Endodermal cell (in vitro differentiated cells): ENCODE measurements at places on chromosomes 5 and 9. TPM values are rescaled to one million over a fixed set of nuclear protein-coding genes. Genes with fewer than 3 reads are reported as not detected.

GRCh38 chr5:42349163-42349562 lies 74.1 kb upstream of the GHR start:
- no peak for DNase-seq

DNA sequence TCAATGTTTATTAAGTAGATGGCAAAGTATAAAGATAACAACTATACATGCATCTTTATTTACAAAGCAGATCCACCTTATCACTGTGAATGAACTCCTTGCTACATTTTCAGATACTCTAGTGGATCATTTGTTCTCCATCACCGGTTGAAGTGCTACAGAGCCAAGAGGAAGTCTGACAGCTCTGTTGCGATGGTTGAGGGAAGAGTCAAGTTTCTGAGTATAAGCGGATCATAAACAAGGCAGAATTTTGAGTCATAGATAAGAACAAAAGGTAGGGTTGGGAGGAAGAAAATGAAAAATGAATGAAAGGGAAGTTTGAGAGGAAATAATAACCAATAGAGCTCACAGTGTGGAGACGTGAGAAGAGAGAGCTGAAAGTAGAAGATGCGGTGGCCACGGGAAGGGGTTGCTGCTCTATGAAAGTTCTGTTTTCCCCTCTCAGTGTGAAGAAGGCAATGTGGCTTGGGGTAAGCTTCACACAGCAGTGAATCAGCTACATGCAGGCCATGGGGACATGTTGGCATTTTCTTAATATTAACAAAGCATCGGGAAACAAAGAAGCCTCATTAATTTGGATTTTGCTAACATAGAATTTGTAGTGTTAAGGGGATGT lies 30.8 kb upstream of the KCNN2 start:
- DNase-seq = no peak

ANGPTL2 gene
- total RNA-seq = 9.8 to 14.9 TPM (median 14.8 TPM) in 3 replicates

DNA sequence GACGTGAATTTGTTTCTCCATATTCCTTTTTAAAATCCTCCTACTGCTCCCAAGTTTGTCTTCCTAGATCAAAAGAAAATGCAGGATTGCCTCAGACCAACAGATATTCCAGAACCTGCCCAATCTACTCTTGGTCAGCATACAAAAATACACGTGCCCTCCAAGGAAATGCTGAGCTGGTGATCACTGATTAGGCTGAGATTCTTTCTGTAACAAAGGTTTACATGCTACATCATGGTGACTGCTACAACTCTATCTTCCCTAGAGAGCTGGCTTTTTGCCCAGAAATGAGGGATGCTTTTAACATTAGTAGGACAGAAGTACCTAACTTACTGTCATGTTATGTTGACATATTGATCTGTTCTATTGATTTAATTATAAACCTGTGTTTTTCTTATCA lies 35.5 kb downstream of the OR2Y1 start:
- DNase-seq = no peak

DNA sequence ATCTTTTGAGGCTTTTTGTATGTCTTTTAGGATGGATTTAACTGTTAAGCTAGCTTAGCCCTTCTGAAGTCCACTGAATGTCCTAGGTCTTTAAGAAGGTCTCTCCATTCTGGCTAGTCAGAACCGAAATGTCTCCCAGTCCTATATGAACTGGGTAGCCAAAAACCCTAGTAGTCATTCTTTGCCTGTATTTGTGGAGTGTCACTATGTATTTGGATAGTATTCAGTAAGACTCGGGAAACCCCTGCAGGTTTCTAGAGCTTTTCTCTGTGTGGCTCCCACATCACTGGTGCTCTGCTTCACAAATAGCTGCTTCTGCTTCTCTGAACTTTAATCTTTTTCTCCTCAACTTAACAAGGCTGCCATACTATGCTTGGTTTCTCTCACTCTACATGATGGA lies 68.0 kb downstream of the RIC1 start:
- DNase-seq = no peak

- DNase-seq = peak; percentile 72
Measured at GRCh38 chr5:119743927-119744326, 114.6 kb downstream of the FAM170A start.

GRCh38 chr9:69460012-69460411 lies 135.0 kb downstream of the ENTREP1 start:
- no peak for DNase-seq

DNA sequence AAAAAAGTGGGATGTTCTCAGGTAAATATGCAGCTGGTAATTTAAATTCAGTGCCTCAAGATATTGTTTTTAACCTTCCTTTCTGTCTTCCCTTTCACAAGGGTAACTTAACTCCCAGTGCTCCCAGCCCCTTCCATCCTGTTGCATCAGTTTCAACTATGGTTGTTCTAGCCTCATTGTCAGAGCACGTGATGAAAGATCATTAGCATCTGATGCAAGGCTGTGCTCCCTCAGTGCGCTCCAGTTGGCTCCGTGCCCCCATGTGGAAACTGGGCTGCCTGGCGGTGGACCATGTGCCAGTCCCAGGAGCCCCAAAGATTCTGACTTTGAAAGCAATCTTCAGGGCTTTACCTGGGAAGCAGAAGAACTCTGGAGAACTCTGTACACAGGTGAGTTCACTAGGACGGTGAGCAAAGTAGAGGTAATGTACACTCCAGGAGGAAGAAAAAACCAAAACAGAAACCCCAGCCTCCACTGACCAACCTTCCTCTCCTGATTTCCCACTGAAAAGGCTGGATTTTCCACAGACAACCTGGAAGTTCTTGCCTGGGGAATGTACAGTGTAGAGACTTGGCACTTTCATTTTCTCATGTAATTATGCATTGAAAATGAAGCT lies 96.9 kb downstream of the SLC1A3 start:
- DNase-seq = no peak

DNA sequence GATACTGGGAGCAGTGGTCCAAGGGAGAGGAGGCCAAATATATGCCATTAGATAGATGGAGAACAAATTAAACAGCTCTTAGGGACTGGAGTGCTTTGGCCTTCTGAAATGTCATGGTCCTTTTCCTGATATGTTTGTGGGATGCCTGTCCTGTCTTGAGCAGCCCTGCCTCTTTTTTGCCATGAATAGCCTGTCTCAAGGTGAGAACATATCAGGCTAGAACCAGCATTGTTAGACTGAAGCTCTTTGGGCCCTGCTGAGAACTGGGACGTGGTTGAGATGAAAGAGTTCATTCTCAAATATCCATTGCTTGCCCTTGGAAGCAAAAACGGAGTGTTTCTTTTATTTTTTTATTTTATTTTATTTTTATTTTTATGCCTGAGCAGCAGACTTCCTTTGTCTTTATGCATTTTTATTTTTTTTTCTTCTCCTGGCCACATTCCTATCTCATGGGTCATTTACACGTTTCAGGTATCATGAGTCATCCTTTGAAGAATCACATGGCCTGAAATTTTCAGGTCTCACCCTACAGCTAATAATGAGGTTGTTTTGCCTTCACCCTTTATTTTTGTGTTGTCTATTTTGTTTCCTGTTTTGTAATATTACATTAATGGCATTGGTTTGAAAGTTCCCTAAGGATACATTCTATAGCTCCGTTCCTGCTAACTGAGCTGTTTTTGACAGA lies 371.4 kb downstream of the PSAT1 start:
- peak; percentile 64 for DNase-seq

DNA sequence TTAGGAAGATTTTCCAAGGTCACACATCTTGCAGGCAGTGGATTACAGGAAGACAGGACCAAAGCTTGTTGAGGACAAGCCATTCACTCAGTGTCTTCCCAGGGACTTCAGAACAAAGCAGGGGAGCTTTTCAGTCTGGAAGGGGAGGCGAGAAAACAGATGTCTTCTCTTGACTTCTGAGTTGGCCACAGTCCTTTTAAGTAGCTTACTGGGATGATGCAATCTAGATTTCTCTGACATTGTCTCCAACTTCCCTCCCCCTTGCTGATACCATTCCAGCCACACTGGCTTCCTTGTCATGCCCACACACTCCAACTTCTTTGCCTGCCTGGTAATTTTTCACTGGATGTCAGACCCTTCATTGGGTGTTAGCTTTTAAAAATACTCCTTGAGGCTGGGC lies 174.2 kb upstream of the TBC1D2 start:
- DNase-seq = no peak

- peak; percentile 63 for DNase-seq
Measured at GRCh38 chr5:12883395-12883794, 979.1 kb upstream of the CTNND2 start.

DNA sequence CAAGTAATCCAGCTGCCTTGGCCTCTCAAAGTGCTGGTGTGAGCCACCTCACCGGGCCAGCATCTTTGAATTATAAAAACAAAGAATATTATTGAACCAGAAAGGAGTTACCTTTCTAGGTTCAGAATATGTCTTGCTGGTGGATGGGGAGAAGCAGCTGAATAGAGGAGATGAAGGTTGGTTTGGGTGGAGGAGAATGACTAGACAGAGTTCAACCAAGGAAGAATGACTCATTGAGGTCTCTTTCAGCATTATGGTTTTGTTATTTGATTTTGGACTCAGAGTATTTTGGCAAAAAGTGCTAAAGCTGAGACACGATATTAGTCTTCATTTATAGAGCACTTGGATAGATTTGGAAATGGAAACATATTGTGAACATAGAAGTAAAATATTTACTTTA lies 75.2 kb upstream of the MPDZ start:
- no peak for DNase-seq

- DNase-seq = peak; percentile 66
Measured at GRCh38 chr9:4666042-4666699, at the start of gene SPATA6L. Gene SPATA6L, minus strand, starts transcription at chr9:4666480. Its CDS starts 230 bp downstream, at chr9:4666250.

- peak; percentile 95 for DNase-seq
Measured at GRCh38 chr5:123036391-123037103, at the start of gene PPIC. Gene PPIC, minus strand, starts transcription at chr5:123036725. Its CDS starts 100 bp downstream, at chr5:123036625.

WNT8A gene
- total RNA-seq = 1.8 and 2.2 TPM in 2 replicates

DNA sequence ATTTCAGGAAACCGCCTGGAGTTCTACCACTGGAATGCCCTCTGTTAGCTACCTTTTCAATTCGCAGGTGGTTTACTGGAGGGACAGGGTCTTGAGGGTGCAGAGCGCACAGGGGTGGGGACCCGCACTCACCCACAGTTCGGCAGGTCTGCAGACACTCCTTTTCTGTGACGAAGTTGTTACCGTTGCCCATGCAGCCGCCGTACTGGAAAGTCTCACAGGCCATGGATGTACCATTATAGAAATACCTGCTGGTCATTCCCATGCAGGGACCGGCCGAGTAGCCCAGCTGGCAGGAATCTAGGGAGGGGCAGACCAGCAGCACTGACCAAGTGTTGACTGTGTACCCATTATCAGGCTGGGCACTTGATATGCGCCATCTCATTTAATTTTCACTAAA lies 16.8 kb downstream of the AMBP start:
- DNase-seq = peak; percentile 38

DNA sequence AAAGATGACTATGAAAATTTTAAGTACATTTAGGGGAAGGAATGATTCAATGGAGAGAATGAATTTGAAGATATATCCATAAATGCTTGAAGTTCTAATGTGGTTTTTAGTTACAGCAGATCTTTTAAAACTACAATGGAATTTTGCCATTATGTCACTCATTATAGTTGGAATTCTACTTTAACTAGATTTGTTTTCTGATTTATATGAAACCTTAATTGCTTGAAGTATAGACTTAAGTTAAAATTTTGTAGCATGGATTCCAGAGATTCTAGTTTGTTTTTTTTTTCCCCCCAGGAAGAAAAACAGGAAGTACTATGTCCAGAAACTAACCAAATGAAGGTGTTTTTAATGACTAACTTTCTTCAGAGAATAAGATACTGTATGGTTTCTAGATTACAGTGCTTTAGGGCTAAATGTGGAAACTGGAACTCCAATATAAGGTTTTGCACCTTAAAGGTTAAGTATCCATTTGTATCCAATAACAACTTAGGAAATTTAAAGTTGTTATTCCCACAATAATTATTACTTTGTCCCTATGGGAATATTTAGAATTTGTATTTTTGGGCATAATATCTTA lies 70.3 kb downstream of the ZSWIM6 start:
- no peak for DNase-seq

DNA sequence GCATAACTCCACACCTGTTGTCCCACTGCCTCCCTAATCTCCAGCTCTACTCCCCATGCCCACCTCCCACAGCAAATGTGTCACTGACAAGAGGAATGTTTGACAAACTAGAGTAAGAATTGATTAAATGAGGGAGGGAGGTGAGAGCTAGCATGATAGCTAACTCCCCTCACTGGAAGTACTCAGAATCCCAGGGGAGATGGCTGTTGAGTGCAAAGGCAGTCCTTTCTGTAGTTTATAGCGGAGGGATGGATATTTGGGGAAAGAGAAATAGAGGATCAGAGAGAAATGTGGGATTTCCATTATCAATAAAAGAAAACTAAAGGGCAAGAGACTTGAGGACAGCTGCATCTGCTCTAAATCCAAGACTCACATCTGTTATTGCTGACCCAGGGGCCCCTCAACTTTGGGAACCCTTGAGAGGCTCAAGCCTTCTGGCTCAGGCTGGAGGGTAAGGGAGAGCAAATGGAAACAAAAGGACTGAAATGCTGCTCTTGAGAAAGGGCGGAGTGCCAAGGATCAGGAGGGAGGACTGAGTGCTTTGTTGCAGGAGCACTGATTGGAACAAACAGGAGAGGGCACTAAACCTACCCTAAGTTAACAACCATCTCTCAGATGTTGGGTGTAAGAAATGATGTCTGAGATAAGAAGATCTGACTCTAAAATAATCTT lies 372.1 kb downstream of the NTRK2 start:
- no peak for DNase-seq

- DNase-seq = peak; percentile 63
Measured at GRCh38 chr9:71487061-71487460, 281.3 kb downstream of the CEMIP2 start.

DNA sequence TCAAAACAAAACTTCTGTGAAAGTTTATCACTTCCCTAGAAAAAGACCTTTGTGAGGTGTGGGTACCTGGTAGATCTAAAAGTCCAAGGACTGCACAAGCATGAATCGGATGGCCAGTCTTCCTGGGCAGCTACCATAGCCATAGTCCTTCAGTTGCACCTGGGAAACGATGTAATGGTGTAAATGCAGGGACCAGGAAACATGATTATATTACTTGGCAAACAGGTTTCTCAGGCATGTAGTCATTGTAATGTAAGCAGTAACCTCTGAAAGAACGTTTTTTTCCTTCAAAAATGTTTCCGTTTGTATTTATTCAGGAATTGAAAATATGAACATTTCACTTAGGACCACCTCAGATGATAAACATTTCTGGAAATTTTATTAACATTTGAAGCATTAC lies 433.4 kb downstream of the DTWD2 start:
- no peak for DNase-seq
